ENCODE measurements at places on chromosomes 1 and 21.

DNA sequence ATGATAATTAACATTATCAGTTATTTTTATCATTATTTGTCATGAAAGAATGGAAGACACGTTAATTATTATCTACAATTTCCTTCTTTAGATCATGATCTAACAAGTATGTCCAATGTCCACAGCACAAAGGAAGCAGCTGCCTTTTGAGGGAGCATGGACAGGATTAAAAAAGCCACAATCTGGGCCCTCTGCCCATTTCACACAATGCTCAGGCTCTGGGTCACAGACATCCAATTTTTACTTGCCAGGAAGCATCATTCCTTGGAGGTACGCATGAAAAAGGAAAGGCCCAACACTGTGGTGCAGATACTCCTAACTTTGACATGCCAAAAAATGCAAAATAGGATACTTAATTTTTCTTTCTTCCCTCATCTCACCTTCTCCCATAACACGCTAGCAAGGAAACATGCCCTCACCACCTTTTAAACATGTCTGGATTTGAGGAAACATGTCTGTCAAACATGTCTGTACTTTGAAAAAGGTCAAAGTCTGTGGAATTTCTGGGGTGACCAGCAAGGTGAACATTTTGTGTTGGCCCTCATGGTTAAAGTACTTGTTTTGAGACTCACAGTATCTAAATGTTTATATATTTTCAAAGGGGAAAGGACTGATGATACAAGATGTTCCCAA is 40.0 kb downstream of the GADD45A start:
- peak; percentile 71 for DNase-seq

DNA sequence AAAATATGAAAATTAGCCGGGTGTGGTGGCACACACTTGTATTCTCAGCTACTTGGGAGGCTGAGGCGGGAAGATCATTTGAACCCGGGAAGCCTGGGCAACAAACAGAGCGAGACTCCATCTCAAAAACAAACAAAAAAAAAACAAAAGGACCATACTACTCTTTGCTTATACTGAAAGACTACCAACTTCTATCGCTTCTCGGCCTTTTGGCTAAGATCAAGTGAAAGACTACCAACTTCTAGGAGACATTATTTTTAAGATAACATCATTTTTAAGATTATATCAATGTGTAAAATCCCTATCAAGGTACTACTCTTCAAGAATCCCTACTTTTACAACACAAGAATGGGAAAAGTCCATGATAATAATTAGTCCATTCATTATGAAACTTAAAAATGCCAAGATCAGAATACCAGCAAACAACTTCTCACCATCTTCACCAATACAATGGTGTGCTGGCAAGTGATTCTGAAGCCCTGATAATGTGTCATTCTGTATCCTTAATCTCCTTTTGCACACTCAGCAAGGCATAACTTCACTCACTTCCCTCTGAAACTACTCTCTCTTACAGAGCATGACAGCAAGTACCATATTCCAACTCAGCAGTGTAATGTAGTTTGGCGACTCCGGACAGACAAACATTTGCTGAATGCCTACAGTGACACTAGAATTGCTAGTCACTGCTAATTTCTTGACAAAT is 1.7 kb downstream of the PTP4A2 start:
- DNase-seq: no peak

DNA sequence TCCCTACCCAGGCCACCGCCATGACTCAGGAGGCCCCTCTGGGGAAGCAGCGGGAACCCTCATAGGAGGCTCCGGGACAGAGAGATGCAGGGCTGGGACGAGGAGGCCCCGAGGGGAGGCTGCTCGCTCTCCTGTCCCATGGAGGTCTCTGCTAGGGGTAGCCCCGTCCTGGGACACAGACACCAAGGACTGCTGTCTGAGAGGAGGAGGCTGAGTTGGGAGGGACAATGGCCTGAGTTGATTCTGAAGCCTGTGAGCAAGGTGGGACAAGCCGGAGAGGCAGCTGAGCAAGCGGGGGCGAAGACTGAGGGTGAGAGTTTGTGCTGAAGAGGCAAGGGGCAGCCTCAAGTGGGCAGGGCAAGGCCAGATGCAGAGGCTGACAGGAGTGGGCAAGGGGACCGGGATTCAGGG is 17.4 kb downstream of the SLC27A3 start:
- DNase-seq: no peak

DNA sequence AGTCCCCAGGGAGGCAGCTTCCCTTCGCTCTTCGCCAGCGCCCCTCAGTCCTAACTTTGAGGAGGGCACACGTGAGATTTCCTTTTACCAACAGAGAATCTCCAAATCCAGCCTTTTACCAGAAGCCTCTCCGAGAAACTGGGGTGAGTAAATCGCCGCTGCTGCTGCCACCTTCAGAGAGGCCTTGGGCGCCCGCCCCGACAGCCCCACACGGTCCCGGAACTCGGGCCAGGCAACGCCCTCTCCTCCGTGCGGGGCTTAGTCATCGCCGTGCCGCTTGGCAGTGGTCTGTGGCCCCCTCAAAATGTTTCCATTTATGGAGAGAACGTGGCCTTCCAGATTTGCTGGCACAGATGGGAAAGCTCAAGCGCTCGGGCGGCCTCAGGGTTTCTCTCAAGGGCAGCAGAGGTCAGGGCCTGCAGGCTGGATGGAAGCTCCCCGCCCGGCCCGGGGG is 41.4 kb upstream of the COL6A2 start:
- peak; percentile 35 for DNase-seq

- no peak for DNase-seq
Observed at GRCh38 chr1:203362720-203363025, 11.8 kb upstream of the FMOD start.

DNA sequence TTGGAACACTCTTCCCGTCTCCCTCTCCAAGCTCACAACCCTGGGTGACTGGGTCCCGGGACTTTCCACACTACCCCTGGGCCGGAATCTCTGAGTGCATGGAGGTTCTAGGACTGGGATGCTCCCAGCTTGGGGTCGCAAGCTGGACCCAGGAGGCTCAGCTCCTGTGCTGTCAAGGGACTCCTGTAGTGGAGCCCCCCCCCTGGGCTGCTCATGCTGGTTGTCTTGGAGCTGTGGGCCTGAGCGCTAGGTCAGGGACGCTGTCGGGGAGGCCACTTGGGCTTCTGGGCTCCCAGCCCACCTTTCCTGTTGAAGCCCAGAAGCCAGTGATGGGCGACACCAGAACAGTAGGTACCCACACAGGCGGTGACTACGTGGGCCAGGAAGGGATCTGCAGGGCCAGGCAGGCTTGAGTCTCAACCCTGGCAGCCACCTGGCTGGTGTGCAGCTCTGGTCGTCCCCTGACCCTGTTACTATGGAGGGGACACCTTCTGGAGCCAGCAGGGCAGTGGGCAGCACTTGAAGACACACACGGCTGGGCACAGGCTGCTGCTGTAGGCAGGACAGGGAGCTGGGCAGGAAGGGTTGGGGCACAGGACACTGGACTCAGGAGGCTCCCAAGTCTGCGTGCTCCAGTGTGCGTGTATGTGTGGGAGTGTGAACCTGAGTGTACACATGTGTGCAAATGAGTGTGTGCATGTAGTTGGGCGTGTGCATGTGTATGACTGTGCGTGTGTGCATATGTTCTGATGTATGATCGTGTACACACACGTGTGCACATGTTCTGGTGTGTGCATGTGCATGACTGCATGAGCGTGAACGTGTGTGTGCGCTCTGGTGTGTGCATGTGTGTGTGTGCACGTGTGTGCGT is 3.0 kb downstream of the MMEL1 start:
- DNase-seq: no peak

GRCh38 chr1:116743535-116743934 is 10.7 kb upstream of the CD2 start:
- DNase-seq: no peak

GRCh38 chr1:36172983-36173382 is 17.0 kb downstream of the MAP7D1 start:
- peak; percentile 21 for DNase-seq

- no peak for DNase-seq
Observed at GRCh38 chr1:215605011-215605621, 38.0 kb downstream of the KCTD3 start.

DNA sequence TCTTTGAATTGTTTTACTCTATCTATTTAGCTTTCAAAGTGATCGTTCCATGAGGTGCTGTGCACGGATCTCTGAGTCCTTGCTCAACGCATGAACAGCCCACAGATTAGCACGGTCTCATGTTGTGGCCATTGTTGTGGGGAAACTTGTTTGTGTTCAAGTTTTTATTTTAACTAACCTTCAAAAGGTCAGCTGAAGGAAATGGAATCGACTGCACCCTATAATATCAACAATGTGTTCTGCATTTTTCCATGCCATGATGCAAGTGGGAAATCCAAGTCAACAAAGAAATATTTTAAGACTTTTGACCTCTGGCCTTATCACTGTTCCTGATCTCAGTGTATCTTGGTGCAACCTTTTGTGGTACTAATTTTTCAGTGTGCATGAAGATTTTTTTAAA is 6.1 kb downstream of the SH2D1B start:
- no peak for DNase-seq

DNA sequence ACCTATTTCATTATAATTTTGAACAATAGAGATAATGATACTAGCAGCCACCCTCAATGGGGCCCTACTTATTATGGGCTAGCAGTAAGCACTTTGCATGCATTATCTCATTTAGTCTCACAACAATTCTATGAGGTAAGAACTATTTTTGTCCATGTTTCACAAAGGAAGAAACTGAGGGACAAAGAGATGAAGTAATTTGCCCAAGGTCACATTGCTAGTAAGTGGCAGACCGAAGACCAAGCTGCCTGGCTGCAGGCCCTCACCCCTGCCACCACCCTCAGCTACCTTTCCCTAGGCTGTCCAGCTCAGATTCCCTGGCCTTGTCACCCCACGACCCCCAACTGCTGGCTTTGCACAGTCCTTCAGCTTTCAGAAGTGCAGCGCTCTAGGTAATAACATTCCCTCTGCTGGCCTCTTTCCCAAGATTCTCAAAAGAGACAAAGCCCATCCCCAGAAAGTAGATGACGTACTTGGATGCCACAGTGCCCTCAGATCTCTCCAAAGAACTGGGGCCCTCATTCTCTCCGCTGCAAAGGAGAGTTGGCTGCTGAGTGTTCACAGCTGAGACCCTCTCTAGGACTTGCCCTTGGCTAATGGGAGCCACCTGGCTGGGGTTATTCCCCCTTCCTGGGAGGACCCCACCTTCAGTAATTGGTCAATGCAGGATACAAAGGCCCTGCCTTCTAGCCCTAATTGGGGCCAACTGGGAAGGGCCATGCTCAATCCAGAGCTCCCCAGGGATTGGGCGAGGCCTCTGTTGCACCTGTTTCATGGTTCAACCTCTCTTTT is 39.5 kb downstream of the IRF2BP2 start:
- DNase-seq: no peak

GRCh38 chr1:230322421-230322756 is 103.7 kb downstream of the PGBD5 start:
- no peak for DNase-seq

DNA sequence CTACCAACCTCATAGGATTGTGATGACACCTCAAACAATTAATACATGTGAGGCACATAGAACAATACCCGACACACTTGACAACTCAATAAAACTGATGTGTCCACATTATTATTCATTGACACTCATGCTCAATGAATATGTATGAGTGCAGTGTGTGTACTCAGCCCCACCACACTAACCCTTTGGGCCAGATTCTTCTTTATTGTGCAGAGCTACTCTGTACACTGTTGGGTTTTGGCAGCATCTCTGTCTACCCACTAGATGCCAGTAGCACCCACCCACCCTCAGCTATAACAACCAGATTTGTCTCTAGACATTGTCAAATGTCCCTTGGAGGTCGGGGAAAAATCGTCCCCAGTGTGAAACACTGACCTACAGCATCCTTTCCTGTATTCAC is 10.1 kb downstream of the CASP9 start:
- DNase-seq: no peak

GRCh38 chr1:94602316-94602715 is 60.8 kb upstream of the F3 start:
- peak; percentile 64 for DNase-seq

- DNase-seq: no peak
Observed at GRCh38 chr1:158140764-158141192, 39.9 kb upstream of the CD1D start.

DNA sequence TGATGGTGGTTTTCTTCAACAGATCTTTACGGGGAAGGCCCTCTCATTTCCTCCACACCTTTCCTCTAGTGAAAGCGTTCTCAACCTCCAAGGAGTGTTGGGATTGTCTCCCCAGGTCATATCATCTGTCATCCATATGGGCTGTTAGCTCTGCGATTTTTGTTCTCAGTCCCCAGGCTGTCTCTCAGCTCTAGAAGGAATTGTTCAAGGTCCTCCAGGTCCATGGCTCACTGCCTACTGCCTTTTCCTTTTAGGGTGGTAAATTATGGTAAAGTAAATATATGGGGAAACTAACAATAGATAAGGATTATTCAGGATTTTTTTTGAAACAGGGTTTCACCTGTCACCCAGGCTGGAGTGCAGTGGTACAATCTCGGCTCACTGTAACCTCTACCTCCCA is 37.6 kb downstream of the ELF3 start:
- DNase-seq: no peak

DNA sequence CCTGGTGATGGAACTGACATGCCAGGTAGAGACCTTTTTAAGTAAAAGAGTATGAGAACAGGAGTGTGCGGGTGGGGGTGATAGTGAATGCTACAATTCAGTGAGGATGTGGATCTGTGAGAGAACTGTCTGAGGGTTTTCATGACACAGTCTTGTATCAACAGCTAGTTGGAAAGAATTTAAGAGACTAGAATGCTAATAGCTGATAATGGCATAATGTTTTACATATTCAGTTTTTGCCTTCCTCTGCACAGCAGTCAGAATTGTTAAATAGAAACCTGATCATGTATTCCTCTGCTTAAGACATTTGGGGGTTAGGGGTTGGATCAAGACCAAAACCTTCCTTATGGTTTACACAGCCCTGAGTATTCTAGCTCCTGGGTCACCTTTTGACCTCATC is 152.8 kb upstream of the ZRANB2 start:
- DNase-seq: no peak

GRCh38 chr1:103525114-103525606 is 339 bp upstream of the RNPC3 start:
- peak; percentile 63 for DNase-seq

DNA sequence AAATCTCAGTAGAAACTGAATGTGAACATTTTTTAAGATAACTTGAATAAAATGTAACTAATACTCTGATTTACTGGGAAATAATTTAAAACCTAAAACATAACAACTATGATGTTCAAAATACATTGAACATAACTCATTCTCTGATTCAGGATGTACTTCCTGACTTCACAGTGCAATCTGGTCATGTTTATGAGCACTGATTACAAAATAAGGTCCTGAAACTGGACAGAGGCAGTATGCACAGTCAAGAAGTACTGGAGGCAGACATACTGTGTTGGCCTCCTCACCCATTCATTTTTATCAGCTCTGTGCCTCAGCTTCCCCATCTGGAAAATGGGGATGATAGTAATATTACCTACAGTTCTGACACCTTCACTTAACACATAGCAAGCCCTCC is 651.3 kb downstream of the PTPRC start:
- DNase-seq: no peak
